ENCODE measurements at places on chromosomes 5 and 9.
A peak's percentile ranks its signal among the peaks of the same experiment; 100 is the strongest.

GRCh38 chr5:115414406-115415142 is 118.1 kb upstream of the CCDC112 start:
- DNase-seq, result no peak

DNA sequence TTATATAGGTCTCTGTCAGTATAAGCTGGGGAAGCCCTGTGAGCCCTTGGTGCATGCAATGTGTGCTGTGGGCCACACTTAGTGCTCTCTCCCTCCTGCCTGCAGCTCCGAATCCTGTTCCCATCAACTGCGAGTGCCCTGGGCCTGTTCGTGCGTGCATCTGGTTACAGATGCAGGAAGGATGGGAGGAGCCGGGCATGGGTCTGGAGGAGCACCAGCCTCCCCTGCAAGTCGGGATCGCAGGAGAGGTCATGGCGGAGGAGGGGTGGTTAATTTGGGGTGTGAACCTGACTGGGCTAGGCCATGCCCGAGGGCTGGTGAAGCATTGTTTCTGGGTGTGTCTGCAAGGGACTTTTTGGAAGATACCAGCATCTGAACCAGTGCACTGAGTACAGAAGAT is 274.6 kb upstream of the IRX4 start:
- DNase-seq, result no peak

DNA sequence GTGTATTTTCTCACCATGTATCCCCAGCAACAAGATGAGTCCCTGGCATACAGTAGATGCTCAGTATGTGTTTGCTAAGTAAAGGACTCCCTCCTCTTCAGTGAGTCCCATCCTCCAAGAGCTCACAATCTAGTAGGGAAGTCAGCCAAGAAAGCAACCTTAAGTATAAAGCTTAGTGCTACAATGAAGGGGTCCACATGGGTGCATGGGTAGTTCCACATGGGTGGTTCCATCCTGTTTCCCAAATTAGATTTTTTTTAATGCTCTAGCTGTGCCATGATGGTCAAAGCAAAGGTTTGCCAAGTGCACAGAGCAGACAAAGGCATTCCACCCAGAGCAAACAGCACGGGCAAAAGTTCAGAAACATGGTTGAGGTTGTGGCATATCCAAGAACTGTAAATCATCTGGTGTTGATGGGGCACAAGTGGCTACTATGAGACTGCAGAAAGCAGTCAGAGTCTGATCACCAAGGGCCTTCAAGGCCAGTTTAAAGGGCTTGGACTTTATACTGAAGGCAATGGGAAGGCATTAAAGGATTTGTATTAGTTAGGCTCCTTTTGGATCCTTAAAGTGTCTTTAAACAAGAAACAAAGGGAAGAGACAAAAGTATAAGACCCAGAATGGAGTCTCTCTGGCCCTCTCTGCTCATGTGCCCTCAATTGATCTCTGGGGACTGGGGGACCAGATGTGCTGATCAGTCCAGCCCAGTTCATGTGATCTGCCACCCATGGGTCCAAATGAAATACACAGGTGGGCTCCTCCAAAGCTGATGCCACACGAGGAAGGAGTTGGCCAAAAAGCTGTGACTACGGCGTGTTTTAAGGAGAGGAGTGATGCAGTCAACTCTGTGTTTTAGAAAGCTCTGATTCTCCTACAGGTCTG is 9.0 kb upstream of the CPLX2 start:
- DNase-seq, result no peak

DNA sequence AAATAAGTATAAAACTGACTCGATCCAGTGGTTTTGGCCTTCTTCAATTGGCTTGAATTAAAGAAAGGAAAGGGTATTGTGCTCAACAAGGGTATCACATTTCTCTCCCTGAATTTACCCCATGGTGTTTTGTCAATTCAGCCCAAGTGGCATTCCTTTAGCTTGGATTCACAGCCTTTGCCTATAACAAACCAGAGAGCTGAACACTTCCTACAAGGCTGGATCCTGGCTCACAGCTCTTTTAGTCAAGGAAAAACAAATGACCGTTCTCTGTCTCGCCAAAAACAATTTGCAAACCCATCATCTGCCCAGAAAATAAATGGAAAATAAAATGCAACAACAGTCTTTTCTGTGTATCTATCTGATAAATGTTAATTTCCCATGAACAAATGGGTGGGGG is 5.7 kb downstream of the ZNF366 start:
- no peak for DNase-seq

DNA sequence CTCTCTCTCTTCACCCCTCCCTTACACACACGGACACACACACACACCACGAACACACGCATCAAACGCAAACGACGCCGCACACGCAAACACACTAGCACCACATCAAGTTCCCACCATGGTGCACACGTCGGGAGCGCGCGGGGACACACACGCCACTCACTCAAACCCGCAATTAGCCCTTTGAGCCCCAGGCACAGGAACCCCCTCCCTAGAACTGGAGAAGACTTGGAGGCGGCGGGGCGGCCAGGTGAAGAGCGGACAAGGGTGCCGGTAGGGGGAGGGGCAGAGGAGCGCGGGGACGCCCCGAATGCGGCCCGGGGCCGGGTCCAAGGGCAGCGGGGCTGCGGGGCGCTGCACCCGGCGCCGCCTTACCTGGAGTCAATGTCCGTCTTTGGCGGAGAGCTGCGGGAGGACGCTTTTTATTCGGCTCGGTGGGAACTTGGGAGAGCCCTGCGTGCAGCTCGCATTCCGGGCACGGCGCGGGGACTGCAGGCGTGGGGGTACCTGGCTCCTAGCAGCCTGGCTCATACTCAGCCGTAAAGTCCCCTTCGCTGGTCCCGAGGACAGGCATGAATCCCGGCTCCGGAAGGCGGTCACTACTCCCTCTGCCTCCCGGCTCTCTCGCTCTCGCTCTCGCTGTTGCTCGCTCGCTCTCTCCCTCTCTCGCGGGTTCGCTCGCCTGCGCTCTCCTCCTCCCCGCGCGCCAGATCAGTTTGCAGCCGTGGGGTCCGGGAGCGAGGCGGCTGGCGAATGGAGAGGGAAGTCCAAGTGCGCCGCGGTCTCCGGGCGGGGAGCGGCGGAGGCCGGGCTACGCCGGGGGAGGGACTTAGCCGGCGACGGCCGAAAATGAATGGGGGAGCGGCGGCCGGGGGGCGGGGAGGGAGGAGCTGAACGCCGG is at the start of gene BRINP1:
TSS of gene BRINP1 (minus strand) at position 755 of the 901 bp plus-strand sequence. CDS start 56,080 bp downstream, outside the sequence.
- DNase-seq, result no peak

- peak; percentile 45 for DNase-seq
Observed at GRCh38 chr5:177427919-177428573, 1.6 kb downstream of the GRK6 start.

GRCh38 chr5:96177303-96177869 is 215.7 kb upstream of the ELL2 start:
- DNase-seq, result no peak

DNA sequence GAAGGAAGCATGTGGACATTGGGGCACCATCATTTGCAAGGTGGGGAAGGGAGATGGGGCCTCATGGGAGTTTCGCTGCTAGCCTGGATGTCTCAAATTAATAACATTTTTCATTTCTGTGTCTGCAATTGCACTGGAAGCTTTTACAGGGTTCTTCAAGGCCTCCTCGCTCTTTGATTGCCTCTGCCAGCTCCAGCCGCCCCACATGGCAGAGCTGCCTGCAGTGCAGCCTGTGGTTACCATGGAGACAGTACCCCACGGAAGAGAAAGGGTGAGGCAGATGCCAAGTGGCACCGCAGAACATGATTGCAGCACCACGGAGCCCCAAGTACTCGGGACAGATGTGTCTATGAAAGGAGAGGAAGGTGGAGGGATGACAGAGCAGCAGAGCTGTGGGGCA is 25.4 kb downstream of the CTNND2 start:
- no peak for DNase-seq

GRCh38 chr5:173796721-173797495 is 91.2 kb upstream of the CPEB4 start:
- DNase-seq, result no peak

DNA sequence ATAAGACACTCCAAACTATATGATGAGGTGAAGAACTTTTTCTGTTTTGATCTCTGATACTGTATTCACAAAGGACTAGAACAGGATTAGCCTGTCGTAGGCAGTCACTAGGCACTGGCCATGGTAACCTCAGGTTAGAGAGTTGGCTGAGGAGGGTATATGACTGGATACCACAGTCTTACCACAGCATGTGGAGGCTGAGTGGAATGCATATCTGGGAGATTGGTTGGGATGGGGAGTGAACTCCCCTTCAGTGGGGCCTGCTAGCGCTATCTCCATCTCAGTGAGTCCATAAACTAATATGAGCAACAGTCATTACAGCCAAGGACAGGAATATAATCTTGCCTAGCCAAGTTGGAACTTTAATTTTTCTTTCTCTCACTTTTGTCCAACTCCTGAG is 339.1 kb downstream of the SPATA31D1 start:
- DNase-seq, result no peak

DNA sequence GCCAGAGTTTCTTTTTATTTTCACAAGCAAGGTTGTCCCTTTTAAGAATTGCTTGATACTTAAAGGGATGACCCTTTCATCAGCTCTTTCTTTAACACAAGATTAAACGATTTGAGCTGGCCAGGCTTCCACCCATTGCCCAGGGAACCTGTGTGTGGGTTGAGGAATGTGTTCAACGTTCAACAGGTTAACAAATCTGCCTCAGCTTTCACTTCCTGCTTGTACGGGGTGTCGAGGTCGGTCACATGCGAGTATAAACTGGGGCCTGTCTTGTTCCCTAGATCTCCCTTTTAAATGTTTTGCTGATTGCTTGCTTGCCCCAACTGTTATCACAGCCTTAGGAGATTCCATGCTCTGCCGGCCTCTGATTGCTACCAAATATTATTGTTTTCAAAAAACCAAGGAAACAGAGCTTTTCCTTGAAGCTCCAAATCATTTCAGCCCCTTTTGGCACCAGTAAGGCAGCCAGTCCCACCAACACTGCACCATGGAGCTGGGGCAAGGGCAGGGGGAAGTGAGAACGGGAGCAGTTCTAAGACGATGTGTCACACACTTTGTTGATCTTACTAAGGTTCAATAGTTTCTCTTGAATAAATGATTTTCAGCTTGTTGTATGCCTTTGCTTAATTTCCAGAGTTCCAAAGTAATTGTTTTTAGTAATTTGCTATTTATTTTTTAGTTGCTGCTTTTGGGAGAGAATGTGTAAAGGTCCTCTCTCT is 10.7 kb upstream of the CLK4 start:
- DNase-seq, result no peak

- no peak for DNase-seq
Observed at GRCh38 chr9:114034196-114034595, 43.9 kb downstream of the AMBP start.

GRCh38 chr9:120363697-120364096 is 216.3 kb downstream of the CDK5RAP2 start:
- no peak for DNase-seq

DNA sequence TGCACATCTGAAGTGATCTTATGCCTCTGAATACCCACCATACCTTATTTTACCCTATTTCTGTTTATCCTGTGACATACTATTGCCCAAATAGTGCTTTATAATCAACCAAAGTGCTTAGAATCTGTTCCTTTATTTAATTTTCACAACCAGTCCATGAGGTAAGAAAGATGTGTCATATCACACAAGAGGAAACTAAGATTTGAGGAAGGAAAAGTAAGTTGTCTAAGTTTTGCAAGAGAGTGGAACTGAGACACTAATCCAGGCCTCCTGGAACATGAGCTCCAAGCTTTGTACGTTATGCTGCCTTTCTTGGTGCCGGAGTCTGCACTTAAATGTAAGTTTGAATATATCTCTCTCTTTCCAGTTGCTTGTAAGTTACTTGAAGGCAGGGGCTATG is 17.2 kb downstream of the KDM3B start:
- DNase-seq, result no peak

GRCh38 chr5:30764704-30765103 is 428.8 kb upstream of the CDH6 start:
- no peak for DNase-seq

- DNase-seq, result no peak
Observed at GRCh38 chr9:131181091-131181681, 55.8 kb downstream of the NUP214 start.

- DNase-seq, result no peak
Observed at GRCh38 chr5:12016159-12016746, 112.0 kb upstream of the CTNND2 start.

GRCh38 chr9:114034661-114035062 is 43.4 kb downstream of the AMBP start:
- no peak for DNase-seq

GRCh38 chr9:70590315-70590677 is 175.8 kb upstream of the KLF9 start:
- no peak for DNase-seq

DNA sequence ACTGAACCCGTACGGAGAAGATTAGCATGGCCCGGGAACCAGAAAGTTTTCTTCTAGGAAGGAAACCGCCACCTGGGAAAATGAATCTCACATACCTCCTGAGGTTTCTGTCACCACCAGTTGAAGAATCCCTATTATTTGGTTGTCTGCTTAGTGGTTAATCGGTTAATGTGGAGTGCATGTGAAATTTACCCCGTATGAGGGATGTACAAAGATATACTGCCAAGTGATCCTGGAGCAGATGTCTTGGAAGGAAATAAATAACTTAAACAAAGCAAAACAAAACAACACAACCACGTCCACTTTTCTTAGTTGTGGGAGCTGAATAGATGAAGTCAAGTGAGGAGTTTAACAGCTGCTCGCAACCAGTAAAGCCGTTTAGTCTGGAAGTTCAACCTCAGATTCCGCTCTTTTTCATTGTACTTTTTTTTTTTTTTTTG is 3.8 kb downstream of the DMRT2 start:
- DNase-seq, result no peak

- DNase-seq, result no peak
Observed at GRCh38 chr5:153756540-153756939, 266.1 kb downstream of the GRIA1 start.

DNA sequence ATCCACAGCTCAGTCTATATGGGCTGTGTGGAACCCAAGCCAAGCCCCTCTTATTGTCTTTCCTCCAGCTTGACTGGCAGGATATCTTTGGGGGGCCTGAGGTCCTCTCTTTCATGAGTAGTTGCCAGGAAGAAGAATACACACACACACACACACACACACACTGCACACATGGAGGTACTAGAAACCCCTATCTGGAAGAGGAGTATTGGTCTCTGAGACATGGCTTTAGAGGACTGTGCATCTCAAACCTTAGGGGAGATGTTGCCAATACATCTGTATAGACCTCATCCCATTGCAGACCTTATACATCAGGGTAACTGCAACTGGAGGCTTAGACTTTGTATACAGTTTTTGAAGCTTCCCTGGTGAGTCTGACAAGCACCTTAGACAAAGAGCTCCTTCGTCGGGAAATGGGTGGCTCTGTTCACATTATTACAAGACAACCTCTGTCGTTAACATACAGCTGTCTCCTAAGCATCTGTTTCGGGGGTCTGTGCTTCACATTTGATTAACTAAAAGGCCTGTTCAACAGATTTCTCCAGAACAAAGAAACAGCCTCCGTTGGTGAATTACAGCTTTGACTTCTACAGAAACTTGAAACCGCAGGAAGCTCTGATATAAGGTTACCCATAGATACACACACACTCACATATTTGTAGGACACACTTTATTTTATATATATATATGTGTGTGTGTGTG is 5.5 kb upstream of the ENTREP1 start:
- DNase-seq, result no peak

- DNase-seq, result no peak
Observed at GRCh38 chr5:139383275-139383992, at the start of gene SLC23A1. TSS of gene SLC23A1 (minus strand) at chr5:139383297. CDS start at chr5:139383253, 44 bp downstream.
